ENCODE measurements at places on chromosomes 12 and 14.

- DNase-seq = no peak
Measured at GRCh38 chr12:113274848-113275247, 53.6 kb downstream of the TPCN1 start.

DNA sequence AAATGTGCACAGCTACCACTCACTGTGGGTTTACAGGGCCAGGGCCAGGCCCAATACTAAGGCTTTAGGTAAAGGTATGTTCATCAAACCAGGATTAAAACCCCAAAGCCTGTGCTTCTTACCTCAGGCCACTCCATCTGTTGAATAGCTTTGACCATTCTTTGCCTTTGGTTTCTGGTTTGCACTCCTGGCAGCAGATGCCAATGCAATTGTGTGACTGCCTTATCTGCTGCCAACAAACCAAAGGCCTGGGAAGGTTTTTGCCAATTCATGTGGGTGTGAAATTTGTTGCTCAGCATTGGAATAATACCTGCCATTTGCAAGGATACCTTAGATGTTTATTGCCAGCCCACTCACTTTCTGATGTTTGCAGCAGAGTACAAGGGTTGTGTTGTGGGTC, 221.6 kb downstream of the C12orf75 start:
- DNase-seq = no peak

GRCh38 chr14:103551338-103551762, 11.1 kb downstream of the BAG5 start:
- DNase-seq = peak; percentile 91

- no peak for DNase-seq
Measured at GRCh38 chr12:58566599-58566998, 353.7 kb downstream of the LRIG3 start.

GRCh38 chr12:123363390-123363739, 1.3 kb downstream of the SBNO1 start:
- no peak for DNase-seq

- no peak for DNase-seq
Measured at GRCh38 chr14:70901269-70901668, 6.0 kb upstream of the PCNX1 start.

GRCh38 chr12:46669720-46670119, 156.1 kb downstream of the SLC38A4 start:
- DNase-seq = no peak

DNA sequence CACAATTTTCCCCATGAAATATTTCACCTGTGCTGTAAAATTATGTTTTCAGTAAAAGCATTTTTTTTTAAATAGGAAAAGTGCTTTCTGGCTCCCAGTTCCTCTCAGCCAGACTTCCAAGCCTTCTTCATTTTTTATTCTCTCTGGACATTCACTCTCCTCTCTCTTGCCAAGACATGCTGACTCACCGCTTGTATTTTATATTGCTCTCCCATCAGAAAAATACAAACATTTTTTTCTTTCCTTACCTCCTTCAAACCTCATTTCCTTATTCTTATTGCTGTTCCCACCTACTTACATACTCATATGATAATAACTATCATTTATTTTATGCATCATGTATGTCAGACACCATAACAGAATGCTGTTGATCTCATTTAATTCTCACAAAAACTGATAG, 37.7 kb upstream of the ZNF641 start:
- DNase-seq = no peak

DNA sequence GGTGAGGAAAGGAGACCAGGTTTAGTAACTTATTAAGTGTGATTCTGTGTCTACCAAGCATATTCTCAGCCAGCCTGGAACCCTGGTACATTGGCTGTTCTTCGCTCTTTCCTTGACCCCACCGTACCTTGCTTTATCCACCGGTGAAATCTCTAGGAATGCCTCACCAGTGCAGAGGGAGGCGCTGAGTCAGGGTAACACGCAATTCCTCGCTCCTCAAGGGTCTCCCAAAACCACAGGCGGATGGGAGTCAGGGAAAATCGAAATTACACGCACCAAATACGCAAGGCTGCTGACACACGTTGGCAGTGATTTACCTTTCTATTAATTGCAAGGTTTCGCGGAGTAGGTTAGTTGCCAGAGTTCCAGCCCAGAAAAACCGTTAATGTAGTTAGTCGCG, 845 bp downstream of the L3HYPDH start:
- DNase-seq = no peak

DNA sequence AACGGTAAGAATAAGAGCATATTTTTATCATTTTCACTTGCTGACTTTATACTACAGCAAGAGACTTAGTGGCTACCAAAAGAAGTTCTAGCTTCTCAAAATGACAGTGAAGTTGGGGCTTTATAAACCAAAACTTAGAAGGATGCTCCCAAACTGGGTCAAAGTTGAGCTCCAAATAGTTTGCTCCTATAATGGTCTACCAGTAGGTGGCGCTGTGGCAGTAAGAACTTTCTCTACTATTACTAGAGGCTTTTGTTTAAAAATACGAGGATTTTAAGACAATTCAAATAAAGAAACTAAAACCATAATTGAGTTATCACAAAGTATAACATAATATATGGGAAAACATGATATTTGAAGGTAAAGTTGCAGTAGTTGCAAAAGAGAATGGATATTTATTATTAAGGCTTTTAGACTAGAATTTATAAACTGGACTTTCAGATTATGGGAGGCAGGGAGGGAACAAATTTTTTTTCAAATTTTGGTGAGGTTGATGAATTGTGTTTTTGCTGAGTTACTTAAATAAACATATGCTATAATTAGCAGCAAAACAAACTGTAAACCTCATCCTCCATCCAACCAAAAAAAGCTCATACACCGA, 75.0 kb downstream of the TGFB3 start:
- DNase-seq = no peak

GRCh38 chr14:101174522-101174838, 271.0 kb upstream of the RTL1 start:
- peak; percentile 55 for DNase-seq

DNA sequence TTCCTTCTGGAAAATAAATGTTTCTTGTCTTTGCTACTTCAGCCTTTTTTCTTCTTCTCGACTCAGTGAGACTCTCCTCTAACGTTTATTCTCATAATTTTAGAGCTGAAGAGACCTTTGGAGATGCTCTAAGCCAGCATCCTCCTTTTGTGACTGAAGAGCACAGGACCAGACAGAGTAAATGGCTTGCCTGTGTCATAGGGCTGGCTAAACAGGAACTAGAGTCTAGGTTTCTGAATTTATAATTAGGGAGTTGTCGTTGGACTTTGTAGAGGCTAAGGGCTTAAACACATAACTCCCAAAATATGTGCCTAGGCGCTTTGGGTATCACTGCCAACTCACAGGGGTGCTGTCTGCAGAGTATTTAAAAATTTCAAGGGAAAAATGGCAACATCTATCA, 98.5 kb downstream of the FGD4 start:
- DNase-seq = no peak

GRCh38 chr12:77995436-77996167, 164.9 kb downstream of the NAV3 start:
- no peak for DNase-seq

DNA sequence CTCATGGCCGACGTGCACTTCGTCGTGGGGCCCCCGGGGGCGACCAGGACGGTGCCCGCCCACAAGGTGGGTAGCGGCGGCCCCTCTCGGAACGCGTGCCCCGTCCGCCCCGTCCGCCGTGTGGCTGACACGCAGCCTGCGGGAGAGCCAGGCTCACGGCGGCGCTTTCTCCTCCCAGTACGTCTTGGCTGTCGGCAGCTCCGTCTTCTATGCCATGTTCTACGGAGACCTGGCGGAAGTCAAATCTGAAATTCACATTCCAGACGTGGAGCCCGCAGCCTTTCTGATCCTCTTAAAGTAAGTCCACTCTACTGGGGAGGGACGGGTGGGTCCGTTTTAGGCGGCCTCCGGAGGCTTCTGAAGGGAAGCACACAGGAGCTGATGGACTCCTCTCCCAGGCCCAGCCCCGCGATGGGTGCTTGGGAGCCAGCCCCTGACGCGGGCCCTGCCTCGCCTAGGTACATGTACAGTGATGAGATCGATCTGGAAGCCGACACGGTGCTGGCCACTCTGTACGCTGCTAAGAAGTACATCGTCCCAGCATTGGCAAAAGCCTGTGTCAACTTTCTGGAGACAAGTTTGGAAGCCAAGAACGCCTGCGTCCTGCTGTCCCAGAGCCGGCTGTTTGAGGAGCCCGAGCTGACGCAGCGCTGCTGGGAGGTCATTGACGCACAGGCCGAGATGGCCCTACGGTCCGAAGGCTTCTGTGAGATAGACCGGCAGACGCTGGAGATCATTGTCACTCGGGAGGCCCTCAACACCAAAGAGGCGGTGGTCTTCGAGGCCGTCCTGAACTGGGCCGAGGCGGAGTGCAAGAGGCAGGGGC, 1.1 kb downstream of the BTBD6 start:
- DNase-seq = no peak

- DNase-seq = no peak
Measured at GRCh38 chr12:117344716-117345115, 16.7 kb downstream of the NOS1 start.

DNA sequence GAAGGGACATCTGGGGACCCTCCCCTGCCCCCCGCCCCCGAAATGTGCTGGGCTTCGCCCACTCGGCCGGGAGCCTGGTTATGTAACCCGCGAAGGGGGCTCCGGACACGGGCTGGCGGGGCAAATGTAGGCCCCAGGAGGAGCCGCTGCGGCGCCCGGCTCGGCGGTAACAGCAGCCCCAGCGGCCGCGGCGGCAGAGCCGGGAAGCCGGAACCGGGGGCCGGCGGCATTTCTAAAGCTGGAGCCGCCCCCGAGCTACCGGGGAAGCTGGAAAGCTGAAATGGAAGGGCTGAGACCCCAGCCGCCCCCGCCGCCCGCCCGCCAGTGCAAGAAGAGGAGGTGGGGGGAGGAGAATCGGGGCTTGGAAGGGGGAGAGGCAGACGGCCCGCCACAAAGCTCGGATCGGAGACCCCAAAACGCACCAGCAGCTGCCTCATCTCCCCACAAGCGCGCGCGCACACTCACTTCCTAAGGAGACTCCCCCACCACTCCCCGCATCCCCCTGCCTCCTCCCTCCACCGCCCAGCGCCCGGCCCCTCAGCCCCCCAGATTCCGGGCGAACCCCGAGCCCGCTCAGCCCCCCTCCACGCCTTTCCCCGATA, 1.5 kb downstream of the KDM2B start:
- no peak for DNase-seq

DNA sequence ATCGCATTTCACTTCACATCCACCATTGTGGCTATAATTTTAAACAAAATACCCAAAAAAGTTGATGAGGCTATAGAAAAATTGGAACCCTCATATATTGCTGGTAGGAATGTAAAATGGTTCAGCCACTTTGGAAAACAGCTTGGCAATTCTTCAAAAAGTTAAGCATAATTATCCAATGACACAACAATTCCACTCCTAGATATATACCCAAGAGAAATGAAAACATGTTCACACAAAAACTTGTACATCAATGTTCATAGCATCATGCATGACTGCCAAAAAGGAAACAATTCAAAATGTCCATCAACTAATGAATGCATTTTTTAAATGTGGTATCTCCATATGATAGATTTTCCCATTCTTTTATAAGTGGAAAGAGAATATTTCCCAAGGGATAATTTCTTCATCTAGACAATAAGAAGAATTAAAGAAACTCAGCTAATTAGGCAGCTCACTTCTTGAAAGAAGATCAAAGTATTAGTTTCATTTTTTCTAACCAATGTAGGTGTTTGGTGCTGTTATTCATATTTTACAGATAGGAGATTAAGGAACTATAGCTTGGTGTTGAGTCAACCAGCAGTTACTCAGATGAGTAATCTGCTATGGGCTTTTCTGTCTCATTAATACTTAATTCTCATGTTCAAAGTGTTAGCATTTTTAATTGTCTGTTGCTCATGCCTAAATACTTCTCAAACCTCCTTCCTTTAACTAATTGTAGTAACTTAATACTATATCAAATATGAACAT, 32.8 kb downstream of the YEATS4 start:
- no peak for DNase-seq

DNA sequence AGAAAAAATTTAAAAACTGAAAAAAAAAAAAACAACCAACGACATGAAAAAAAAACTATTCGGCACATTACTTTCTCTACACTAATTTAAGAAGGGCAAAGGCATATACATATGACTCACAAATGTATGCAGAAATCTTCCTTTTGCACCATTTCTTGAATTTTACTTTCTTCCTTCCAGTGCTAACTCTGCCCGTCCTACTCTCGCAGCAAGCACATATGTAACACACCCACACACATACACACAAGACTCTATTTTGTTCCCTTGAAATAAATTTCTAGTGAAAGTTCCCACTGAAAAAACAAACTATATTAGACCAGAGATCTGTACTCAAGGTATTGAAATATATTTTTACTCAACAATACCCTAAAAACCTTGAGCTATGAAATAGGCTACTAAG, 14.6 kb downstream of the BTG1 start:
- no peak for DNase-seq

GRCh38 chr12:93857279-93857938, 180.2 kb downstream of the CRADD start:
- no peak for DNase-seq

DNA sequence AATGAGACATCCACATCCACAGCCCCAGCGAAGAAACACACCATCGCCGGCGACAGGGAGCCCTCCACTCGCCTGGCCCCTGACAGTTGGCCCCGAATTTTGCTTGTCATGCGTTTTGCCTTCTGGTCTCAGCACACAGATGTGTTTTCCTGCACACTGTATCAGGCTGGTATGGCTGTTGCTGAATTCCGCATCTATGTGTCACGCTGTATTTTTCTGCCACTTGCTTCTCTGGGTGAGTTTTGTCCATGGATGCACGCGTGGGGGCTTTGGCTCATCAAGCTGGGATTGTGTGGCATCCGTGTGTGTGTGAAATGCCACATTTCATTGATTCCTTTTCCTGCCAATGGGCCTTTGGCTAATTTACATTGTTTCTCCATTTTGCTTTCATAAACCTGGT, 26.5 kb downstream of the ARL6IP4 start:
- DNase-seq = no peak

- no peak for DNase-seq
Measured at GRCh38 chr14:105531894-105532623, 5.7 kb downstream of the TMEM121 start.

DNA sequence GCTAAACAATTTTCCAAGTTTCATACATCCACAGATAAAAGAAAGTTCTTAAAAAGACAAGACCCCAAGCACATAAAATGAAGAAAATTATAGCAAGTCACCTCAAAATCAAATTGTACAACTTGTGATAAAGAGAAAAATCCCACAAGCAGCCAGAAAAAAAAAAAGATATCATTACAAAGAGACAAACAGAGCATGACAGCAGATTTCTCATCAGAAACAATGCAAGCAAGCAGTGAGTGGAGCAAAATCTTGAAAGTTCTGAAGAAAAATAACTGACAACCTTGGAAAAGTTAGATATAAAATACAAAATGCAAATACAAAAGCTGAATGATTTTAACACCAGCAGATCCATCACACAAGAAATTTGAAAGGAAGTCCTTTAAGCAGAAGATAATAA, 194.5 kb upstream of the SOX5 start:
- no peak for DNase-seq

Data from coronary artery (tissue), 2 donors.